ENCODE measurements at places on chromosomes 2 and 18.

GRCh38 chr2:101204400-101205115 is 48.1 kb upstream of the CNOT11 start:
- no peak for DNase-seq

DNA sequence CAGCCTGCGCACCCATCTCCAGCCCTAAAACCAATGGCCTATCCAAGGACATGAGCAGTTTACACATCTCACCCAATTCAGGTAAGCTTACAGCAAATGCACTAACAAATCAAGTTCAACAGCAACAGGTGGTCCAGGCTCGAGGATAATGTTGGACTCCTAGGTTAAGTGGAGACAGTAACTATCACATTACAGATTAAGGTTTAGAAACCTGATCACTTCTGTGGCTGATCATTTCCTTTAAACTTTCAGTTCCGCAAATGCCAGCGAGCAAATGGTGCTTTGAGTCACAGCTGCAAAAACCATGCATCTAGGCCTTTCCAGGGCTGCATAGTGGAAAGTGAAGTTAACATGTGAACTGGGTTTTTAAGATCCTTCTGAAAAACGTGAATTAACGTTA is 259.4 kb downstream of the GBX2 start:
- peak; percentile 65 for DNase-seq

DNA sequence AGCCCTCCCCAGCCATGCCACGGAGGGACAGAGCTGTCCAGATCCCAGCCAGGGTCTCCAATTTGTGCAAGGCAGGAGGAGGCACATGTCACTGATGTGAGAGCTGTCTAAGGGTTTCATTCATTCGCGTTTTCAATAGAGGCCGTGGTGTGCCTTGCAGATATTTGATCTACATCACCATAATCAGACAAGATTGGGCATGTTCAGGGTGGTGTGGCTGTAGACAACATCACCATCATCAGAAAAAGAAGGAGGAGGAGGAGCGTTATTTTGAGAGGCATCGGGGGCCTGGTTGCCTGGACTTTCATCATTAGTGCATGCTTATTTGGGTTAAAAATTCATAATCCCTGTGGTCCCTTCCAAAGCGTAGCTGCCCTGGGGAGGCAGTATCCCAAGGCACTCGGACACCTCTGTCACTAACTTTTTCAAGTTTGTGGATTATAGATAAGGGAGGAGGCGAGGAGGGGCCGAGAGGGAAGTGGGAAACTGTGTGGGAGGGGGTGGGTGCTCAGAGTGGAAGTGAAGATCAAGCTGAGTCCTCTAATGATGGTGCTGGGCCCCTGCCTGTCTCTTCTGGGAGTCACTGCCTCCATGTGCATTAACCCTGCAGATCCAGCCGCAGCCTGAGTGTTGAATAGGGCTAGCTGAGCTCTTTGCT is 194.1 kb downstream of the CTIF start:
- peak; percentile 73 for DNase-seq

DNA sequence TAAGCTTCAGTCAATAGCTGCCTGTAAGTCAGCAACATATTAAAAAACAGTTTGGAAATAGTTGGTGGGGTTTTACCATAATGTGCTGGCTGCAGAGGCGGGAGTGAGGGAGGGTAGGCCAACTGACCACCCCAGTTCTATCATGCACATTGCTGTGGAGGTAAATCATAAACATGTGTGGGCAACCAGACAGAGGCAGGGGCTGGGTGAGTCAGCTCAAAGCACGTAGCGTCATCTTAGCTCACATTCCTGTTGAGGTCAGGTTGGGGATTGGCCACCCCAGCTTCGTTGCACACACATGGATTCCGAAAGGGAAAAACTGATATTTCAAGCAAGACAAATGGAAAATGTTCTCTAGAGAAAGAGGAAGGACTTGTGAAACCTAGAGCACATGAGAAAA is 19.5 kb downstream of the GPR45 start:
- DNase-seq, result no peak

DNA sequence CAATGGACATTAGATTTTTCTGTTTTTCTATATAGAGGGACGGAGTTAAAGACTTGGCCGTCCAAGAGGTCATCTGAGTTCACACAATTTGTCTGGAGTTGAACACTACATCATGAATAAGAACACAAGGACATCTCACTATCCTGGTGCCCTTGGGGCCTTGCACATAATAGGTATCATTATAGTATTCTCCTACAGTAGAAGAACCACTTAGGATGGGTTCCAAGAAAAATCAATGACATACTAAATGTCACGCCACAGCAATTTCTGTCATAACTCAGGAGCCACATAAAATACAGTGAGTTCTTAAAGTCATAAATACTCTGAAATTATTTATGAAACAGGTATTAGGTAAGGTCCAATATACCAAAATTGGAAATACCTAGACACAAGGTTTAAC is 154.4 kb downstream of the NCKAP5 start:
- DNase-seq, result no peak

GRCh38 chr2:171702781-171703556 is 15.7 kb downstream of the DYNC1I2 start:
- DNase-seq, result no peak

DNA sequence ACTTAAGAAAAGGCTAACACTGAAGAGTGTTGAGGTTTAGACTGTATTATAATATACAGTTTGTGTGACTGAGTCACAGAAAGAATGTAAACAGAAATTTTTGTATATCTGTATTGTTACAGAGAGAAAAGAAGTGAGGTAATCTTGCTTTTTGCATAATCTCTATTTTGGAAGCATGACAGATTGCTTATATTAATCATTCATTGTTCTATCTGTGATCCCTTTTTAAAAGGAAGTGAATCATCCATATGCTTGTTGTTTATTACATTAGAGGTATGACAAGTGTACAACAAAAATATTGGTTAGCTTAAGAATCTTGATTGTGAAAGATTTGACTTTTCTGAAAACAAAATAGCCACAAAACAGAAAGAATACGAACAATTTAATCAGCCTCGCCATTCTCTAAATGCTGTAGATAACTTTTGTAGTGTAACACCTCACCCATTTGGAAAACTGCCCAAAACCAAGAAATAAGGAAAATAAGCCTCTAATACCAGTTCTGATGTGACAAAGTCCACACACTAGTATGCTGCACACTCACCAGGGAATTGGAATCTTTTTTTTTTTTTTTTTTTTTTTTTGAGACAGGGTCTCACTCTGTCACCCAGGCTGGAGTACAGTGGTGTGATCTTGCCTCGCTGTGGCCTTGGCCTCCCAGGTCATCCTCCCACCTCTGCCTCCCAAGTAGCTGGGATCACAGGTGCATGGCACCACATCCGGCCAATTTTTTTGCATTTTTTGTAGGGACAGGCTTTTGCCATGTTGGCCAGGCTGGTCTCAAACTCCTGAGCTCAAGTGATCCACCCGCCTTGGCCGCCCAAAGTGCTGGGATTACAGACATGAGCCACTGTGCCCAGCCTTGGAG is 91.5 kb upstream of the LPIN2 start:
- DNase-seq, result no peak

- no peak for DNase-seq
These were observed 150.7 kb downstream of the THADA start for GRCh38 chr2:43444989-43445645.

- no peak for DNase-seq
These were observed 113.4 kb downstream of the EIPR1 start for GRCh38 chr2:3264010-3264744.

GRCh38 chr2:177680866-177681712 is 288.5 kb downstream of the AGPS start:
- DNase-seq, result no peak

DNA sequence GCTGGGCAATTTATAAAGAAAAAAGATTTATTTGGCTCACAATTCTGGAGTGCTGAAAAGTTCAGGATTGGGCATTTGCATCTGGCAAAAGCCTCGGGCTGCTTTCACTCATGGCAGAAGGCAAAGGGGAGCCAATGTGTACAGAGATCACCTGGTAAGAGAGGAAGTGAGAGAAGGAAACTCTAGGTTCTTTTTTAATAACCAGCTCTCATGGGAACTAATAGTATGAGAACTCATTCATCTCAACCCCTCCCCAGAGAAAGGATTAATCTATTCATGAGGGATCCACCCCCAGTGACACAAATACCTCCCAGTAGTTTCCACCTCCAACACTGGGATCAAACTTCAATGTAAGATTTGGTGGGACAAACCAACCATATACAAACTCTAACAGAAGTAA is 129.0 kb downstream of the EVA1A start:
- peak; percentile 27 for DNase-seq

DNA sequence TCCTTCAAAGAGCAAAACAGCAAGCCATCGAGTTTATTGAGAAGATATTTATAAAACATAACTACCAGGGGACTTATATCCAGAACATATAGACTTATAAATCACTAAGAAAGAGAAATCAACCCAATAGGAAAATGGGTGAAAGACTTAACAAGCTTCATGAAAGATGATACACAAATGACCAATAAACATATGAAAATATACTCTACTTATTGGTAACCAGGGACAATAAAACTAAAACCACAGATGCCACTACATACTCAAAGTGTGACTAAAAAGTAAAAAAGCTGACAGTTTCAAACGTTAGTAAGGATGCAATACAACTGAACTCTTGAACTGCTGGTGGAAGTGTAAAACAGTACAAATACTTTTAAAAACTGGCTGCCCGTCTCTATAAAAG is 154.3 kb downstream of the TMEM163 start:
- DNase-seq, result no peak

DNA sequence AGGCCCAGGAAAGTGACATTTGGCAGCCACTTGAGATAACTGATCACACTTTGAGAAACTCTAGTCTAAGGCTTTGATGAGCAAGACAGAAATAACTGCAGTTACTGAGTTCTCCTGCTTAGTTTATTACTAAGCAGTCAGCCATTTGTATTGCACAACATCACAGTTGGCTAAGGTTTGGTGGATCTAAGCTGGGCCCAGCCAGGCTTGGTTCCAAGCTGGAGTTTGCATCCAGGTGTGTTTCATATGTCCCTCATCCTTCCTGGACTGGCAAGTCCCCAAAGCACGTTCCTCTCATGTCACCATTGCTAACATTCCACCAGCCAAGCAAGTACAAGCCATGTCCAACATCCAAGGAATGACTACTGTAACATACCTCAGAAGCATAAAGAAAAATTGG is 71.3 kb upstream of the ZNF532 start:
- DNase-seq, result no peak

GRCh38 chr2:111701266-111701665 is 182.7 kb downstream of the ANAPC1 start:
- no peak for DNase-seq

GRCh38 chr18:10926621-10927161 is 222.7 kb downstream of the PIEZO2 start:
- DNase-seq, result no peak

DNA sequence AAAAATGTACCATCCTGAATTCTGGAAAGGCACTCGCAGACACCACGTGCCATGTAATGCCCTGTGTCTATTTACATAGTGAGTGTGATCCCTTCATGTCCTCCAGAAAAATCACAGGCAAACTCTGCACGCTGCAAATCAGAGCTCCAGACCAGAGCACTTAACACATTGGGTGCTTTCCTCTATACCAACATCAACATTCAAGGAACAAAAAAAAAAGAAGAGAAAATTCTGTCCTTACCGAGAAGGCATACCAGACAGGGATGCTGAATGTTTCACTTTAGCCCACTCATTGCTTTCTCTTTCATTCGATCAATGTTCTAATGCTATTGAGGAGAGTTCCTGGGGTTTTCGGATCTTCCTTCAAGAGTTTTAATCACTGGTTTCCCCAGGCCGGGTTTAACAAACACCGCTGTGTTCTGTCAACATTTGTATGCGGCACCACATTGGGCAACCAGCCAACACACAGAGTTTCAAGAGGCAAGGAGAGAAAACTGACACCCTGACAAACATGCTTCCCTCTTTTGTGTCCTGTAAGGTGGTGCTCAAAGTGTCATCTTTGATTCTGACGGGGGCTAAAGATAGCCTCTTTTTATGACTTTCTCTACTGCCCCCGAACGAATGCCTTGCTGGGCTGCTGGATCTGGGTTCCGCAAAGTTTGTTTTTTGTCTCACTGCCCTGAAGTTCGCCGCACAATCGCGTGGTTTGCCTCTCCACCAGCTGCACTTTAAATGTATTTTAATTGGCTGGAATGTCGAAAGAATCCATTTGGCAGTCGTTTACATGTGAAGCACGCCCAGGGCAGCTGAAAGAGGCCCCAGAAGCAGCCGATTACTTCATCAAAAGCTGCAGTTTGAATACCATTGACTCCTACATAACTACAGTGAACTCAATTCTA is 106.4 kb upstream of the NCKAP5 start:
- no peak for DNase-seq

GRCh38 chr2:223591596-223591995 is 10.6 kb downstream of the SCG2 start:
- no peak for DNase-seq

DNA sequence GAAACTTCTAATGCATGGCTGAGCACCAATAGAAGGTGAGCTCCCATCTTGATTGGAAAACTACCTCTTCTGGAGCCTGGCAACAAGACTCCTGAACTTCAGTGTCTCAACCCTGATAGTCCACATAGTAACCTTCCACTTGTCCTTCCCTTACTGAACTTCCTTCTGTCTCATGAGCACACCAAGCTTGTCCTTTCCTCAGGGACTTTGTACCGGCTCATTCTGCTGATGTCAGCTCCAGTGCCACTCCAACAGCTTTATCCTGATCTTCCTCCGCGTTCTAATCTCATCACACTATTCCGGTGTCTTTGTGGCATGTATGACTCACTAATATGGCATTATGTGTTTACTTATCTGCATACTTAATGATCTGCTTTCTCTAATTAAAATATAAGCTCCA is 862.0 kb upstream of the ID2 start:
- no peak for DNase-seq

- no peak for DNase-seq
These were observed 40.5 kb downstream of the MYO3B start for GRCh38 chr2:170218456-170218855.

DNA sequence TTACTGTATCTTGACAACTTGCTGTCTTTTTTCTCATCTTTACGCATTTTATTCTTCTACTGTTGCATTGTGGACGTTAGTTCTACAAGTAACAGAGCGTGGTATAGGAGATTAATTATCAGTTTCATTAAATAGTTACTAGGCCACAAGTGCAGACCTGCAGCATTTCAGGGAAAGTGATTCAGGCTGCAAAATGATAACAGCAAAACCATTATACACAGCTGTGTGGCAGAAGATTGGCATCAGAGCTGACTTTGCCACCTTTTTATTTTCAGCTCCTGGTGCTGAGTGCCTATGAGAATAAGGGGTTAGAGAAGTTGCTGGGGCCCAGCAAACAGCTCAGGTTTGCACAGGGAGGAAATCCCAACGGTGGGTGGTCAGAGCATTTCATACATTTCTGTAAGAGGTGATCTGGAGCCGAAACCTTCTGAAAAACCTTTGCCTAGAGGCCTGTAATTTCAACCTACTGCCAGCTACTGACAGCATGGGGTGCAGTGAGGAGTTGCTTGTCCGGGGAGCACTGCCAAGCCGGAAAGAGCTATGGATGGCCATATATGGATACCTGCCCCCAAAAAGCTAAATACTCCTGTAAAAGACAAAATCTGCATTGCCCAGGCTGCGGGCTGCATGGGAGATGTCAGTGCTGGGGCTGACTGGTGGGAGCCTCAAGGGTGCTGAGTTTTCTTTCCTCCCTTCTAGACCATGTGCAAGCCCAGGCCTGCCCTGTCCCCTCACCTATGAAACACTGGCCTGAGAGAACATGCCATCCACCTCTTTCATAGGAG is 2.7 kb upstream of the CCBE1 start:
- DNase-seq, result no peak

Measured in GM10248 (cell line).